ENCODE measurements at places on chromosomes 5 and 9.

DNA sequence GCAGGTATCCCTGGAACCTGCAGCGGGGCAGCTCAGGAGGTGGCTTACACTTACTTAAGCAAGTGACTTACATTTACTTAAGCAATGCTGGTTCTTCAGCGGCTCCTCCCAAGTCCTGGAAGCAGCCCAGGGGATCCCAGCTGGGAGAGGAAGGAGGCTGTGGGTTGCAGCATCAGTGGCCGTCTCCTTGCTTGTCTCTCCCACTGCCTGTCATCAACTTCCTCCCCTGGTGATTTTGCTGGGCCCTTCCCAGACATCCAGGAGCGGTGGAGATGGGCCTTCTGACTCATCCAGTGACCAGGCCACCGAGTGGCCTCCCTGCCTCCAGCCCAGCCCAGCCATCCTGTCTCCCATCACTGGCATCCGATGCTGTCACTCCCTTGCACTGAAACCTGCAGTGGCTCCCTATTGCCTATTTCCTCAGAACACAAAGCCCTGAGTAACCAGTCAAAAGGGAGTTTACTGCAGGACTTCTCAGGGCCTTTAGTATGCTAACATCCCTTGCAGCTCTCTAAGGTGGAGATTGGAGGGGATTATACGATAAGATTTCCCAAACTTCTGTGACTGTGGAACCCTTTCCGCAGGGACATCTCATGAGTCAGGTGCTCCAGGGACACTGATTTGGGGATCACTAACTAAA lies 155.9 kb upstream of the PHYKPL start:
- DNase-seq: no peak

GRCh38 chr5:67992923-67993322 lies 222.6 kb upstream of the PIK3R1 start:
- no peak for DNase-seq

- peak; percentile 94 for DNase-seq
Observed at GRCh38 chr9:136695435-136695895, 8.2 kb upstream of the AGPAT2 start.

DNA sequence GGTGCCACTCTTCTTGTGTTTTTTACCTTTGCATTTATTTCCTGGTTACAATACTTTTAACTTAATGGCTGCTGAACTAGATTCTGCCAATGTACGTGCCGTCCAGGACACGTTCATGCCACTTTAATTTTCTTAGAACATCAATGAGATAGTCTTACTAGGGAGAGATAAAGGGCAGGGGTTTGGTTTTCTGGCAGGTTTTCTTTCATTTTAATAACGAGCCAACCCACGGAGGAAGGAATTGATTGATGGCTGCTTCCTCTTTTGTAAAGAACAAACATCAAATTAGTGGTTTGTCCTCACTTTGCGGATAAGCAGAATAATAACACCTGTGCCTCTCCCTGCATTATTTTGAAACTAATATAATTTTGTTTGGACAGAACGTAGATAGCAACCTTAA lies 135.7 kb downstream of the DOCK8 start:
- DNase-seq: no peak

- no peak for DNase-seq
Observed at GRCh38 chr5:97383996-97384395, 200.9 kb upstream of the RIOK2 start.

DNA sequence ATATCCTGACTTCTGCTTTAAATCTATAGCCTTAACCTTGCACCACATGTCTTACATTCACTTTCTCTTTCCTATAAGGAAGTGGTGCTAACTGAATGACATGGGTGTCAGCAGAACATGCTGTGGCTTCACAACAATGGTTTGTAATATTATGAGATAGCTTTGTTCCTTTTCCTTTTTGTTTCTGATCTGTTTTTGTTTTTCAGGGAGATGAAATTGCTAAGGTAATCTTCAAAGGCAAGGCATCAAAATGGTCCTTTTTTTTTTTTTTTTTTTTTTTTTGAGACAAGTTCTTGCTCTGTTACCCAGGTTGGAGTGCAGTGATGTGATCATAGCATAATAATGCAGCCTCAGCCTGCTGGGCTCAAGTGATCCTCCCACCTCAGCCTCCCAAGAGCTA lies 53.6 kb upstream of the RANBP6 start:
- no peak for DNase-seq

GRCh38 chr5:97529354-97529985 lies 346.4 kb upstream of the RIOK2 start:
- no peak for DNase-seq

DNA sequence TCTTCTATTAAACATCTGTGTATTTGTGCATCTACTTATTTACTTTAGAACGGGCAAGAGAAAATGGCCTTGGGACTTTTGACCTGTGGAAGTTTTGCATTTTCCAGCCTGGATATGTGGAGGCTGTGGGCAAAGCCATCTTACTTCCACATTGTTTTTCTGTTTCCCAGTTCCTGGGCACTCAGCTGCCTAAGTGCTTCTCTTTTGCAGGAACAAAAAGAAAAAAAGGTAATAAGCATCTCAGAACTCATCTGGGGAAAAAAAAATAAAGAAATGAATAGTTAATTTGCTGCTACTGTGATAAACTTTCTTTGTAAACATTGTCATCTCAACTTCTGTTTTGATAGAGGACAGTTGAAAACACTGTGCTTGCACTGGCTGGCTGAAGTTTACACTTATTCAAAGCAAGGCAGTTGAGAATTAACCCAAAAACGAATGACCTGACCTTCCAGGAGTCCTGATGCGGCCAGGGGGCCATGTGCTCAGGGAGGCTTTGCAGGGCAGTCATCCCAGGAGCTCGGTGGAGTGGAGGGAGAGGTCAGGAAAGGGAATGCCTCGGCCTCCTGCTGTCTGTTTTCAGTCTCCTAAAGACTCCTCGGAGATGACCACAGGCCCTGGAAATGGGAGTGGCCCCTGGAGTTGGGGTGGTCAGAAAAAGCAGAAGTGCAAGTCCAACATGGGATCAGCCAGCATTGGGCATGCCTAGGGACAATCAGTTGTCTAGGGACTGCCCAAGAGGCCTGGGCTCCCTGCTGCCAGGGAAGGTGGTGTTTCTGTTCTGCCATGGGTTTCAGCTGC lies 75.5 kb downstream of the RAI14 start:
- no peak for DNase-seq

GRCh38 chr9:87499424-87500017 lies 1.9 kb downstream of the DAPK1 start:
- DNase-seq: no peak

- no peak for DNase-seq
Observed at GRCh38 chr5:83553000-83553486, 81.5 kb downstream of the VCAN start.

DNA sequence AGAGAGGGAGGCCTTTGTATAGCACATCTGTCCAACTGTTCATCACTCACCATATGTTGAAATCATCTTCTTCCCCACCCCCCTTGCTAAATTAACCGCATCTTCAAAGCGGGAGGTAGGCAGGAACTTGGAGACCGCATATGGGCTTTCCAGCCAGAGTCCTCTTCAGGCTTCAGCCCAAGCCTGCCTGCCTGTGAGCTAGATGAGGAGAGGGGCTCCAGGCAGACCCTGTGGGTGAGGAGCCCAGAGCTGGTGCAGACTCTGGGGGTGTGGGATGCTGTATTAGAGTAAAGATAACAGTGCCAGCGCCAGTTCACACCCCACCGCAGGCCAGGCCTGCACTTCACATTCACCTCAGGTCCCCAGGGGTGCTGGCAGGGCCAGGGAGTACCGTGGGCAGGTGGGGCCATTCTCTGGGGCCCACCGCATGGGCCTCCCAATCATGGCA lies 16.2 kb downstream of the PRRC2B start:
- peak; percentile 11 for DNase-seq

DNA sequence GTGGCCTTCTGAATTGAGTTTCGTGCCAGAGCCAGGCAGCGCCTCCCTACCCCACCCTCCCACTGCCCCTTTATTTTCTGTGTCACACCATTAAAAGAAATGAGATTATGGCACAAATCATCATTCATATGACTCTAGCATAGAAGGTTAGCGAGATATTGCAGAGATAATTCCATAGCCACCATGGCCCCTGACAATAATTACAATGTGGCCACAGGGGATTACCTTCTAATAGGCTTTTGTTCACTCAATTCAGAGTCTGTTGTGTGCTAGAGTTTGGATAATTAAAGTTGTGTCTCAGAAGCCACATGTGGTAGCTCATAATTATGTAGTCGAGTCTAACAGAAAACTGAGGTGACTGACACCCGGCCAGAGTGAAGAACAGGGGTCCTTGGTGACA lies 428.1 kb downstream of the ARHGEF28 start:
- DNase-seq: peak; percentile 81

- DNase-seq: no peak
Observed at GRCh38 chr5:94812232-94812631, 193.8 kb downstream of the SLF1 start.

- no peak for DNase-seq
Observed at GRCh38 chr5:119578937-119579336, 50.4 kb upstream of the FAM170A start.

DNA sequence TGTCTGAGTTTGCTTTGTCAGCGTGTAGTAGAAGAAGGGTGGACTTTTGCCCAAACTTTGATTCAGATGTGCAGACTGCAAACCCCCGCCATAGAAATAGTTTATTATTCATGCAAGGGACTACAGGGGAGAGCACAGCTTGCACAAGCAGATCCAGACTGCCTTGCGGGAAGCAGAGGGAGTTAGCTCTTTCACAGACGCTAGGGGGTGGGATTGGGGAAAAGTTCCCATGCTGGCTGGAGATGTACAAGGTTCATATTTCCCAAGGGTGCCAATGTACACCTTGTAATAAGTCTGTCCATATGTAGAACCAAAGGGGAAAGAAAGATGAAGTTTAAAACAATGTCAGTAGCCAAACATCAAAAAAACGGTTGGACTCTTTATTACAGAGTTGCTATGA lies 749.7 kb upstream of the COX7C start:
- no peak for DNase-seq
